ENCODE measurements at places on chromosomes 3 and 15. TPM values are rescaled to one million over a fixed set of nuclear protein-coding genes. Genes with fewer than 3 reads are reported as not detected.

- DNase-seq: no peak
These were observed 132.6 kb upstream of the COL8A1 start for GRCh38 chr3:99505646-99506269.

GRCh38 chr3:124695369-124695768, 34.9 kb upstream of the UMPS start:
- no peak for DNase-seq

DNA sequence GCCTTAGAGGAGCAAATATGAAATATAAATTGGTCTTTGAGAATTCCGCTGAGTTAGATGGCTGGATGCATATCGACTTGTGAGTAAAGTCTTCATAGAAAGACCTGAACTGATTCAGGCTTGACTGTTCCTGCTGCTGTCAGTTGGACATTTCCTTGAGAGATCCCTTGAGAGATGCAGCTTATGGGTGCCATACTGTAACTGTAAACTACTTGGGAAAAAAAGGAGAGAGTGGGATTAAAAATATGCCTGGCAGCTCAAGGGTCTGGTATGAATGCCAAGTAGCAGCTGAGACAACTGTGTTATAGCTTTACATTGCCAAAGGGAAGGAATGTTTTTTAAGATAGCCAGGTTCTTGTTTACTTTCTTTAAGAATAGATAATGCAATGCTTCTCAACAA, 926.6 kb downstream of the EPHA3 start:
- DNase-seq: no peak

GRCh38 chr15:101614761-101615160, 37.4 kb downstream of the TM2D3 start:
- DNase-seq: no peak

DNA sequence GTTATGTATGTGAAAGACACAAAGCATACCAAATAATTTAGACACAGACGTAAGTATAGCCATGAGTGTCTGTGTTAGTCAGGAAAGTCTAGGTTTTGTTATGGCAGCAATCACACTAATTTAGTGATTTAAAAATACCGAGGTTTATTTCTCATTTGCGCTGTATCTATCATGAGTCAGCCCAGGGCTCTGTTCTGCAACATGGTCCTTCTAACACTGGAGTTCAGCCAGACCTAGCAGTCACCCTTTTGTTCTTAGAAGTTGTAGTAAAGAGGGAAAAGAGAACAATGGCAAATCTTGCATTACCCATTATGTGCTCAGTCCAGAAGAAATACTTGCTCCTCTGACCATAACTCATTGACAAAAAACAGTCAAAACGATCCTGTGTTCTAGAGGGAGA, 311.5 kb downstream of the NLGN1 start:
- no peak for DNase-seq

MAPKBP1 gene
- total RNA-seq: 5.8 TPM

DNA sequence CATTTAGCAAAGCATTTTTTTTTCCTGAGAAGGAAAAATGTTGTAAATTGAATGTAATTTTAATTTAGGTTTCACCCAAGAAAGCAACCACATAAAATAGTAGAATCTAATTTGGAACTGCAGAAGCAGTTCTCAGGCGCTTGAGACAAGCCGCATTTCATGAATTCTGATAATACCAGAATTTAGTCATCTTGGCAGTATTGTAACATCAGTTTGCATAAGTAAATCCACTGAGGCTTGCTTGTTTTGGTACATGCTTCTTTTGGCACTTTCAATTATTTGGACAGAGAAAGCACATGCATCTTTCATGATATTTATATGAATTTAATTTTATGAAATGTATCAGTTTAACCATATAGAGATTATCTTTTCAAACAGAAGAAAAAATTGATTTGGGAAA, 389.7 kb upstream of the ROBO1 start:
- DNase-seq: no peak

- DNase-seq: no peak
These were observed 99.6 kb downstream of the SHQ1 start for GRCh38 chr3:72748659-72749058.

- DNase-seq: no peak
These were observed 151.6 kb downstream of the CHST2 start for GRCh38 chr3:143271136-143271535.

BFSP2 gene
- total RNA-seq: not detected

ARRDC4 gene
- total RNA-seq: 3.7 TPM

All from G401 (cell line).